ENCODE measurements at places on chromosomes 7 and 10.

DNA sequence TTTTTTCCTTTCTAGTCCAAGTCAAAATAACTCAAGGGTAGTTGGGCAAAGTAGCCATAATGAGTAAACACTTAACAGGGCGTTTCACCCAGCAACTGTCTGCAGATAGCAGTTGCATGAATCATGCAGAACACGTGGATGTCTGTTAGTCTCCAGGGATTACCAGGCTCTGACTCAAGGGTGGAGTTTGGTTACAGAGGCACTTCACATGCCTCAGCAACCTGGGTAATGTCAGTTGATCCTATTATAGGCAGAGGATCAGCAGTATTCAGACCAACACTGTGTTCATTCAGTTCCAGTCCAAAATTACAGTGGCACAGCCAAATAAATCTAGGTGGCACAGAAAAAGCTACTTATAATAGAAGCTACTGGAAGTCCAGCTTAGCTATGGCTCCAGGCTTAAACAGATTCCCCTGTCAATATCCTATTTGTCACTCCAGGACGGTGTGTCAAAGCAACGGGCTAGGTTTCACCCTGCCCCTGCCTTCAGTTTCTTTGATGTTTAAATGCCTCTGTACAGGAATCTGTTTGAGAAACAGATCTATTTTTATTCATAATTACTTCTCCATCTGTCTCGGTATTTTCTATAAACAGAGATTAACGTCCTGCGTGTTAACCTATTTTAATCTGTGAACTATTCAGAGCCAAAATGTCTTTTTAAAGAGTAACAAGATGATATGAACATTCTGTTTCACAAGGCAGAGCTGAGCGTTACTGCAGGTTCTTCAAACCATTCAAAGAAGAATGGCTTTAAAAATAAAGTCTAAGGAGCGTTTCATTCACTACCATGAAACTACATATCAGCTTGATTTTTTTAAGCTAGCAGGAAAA, 162.6 kb upstream of the AKR1E2 start:
- no peaks in the 10 kb centered on the region for H3K4me1 ChIP-seq
- H3K4me3 ChIP-seq: no peak overlapping the region
- H3K27ac ChIP-seq: no peak overlapping the region
- H3K27me3 ChIP-seq: peaks cover 14% of the 10 kb centered on the region
- no peaks in the 10 kb centered on the region for H3K36me3 ChIP-seq
- no peak for DNase-seq

GRCh38 chr7:68688416-68689086, 909.7 kb upstream of the AUTS2 start:
- H3K27me3 ChIP-seq: no peaks in the 10 kb centered on the region
- no peaks in the 10 kb centered on the region for H3K4me1 ChIP-seq
- no peak overlapping the region for H3K4me3 ChIP-seq
- H3K36me3 ChIP-seq: no peaks in the 10 kb centered on the region
- no peak overlapping the region for H3K27ac ChIP-seq
- DNase-seq: no peak

- H3K4me3 ChIP-seq: no peak overlapping the region
- no peak overlapping the region for H3K27ac ChIP-seq
- peaks cover 9% of the 10 kb centered on the region for H3K27me3 ChIP-seq
- H3K36me3 ChIP-seq: no peaks in the 10 kb centered on the region
These were observed 170.9 kb downstream of the PARD3 start for GRCh38 chr10:34644224-34644623.

GRCh38 chr10:80148166-80148805, 15.8 kb downstream of the PLAC9 start:
- H3K27me3 ChIP-seq: no peaks in the 10 kb centered on the region
- peak overlapping the region; percentile 7 for H3K27ac ChIP-seq
- peaks cover 12% of the 10 kb centered on the region for H3K36me3 ChIP-seq
- no peak for DNase-seq

GRCh38 chr10:26780793-26781601, 79.8 kb downstream of the ABI1 start:
- no peaks in the 10 kb centered on the region for H3K36me3 ChIP-seq
- peaks cover 75% of the 10 kb centered on the region for H3K4me1 ChIP-seq
- peak overlapping the region; percentile 54 for H3K4me3 ChIP-seq
- DNase-seq: no peak
- peak overlapping the region; percentile 80 for H3K27ac ChIP-seq

DNA sequence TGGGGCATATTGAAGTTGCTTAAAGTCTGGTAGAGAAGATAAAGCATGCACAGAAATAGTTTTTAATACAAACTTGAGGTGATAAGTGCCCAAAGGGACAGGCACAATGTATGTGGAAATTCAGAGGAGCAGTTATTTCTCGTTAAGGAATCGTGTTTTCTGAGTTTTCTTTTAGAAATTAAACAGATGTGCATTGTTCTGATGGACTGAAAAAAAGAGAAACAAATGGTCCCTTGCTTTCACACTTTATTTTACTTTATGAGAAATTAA, 45.6 kb downstream of the CNNM2 start:
- H3K4me1 ChIP-seq: no peaks in the 10 kb centered on the region
- no peaks in the 10 kb centered on the region for H3K27me3 ChIP-seq
- no peak for DNase-seq

- peaks cover 12% of the 10 kb centered on the region for H3K4me1 ChIP-seq
- H3K4me3 ChIP-seq: no peak overlapping the region
- H3K36me3 ChIP-seq: no peaks in the 10 kb centered on the region
- no peak for DNase-seq
- no peaks in the 10 kb centered on the region for H3K27me3 ChIP-seq
These were observed 190.2 kb downstream of the REEP3 start for GRCh38 chr10:63711361-63711760.

DNA sequence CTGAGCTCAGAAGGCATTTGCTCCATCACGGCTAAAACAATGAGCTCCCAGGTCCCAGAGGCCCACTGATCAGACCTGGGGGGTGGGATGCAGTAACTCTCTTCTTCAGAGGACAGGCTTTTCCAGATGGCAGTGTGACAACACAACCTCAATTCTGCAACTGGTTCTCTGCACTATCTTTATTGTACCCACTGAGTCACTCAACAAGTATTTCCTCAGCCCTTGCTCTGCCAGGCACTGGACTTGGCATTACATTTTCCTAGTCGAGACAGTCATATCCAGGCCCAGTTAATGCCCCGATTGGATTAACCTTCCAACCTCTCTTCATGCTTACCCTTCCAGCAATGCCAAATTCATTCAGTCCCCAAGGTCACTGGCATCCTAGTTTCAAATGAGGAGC, 72.6 kb downstream of the JAZF1 start:
- H3K4me3 ChIP-seq: no peak overlapping the region
- DNase-seq: no peak
- peaks cover 36% of the 10 kb centered on the region for H3K4me1 ChIP-seq
- H3K36me3 ChIP-seq: no peaks in the 10 kb centered on the region
- no peak overlapping the region for H3K27ac ChIP-seq

DNA sequence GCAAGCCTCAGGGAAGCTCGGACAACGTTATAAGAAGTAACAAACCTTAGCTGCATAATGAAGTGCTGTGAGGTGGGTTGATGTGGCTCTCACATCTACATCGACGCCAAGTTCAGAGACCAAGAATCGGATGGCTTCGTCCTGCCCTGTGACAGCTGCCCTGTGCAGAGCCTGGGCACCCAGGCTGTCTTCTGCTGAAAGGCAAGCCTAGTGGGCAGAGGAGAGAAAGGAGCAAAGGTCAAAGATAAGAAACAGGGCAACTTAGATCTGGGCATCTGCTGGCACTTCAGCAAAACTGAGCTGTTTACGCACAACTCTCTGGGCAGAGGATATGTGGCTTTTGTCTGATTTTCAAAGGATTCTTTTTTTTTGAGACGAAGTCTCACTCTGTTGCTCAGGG, 6.7 kb downstream of the ANKRD16 start:
- no peak overlapping the region for H3K27ac ChIP-seq
- no peak overlapping the region for H3K4me3 ChIP-seq
- no peak for DNase-seq

- H3K27me3 ChIP-seq: no peaks in the 10 kb centered on the region
- H3K27ac ChIP-seq: peak overlapping the region; percentile 70
- no peak for DNase-seq
- peaks cover 4% of the 10 kb centered on the region for H3K36me3 ChIP-seq
These were observed 156.5 kb upstream of the ITGB1 start for GRCh38 chr10:33114451-33114952.

- H3K27ac ChIP-seq: no peak overlapping the region
- H3K27me3 ChIP-seq: no peaks in the 10 kb centered on the region
- peaks cover 11% of the 10 kb centered on the region for H3K4me1 ChIP-seq
- H3K4me3 ChIP-seq: no peak overlapping the region
- peaks cover 22% of the 10 kb centered on the region for H3K36me3 ChIP-seq
These were observed 131.8 kb downstream of the RNF216 start for GRCh38 chr7:5649641-5650040.

- no peak for DNase-seq
- H3K27ac ChIP-seq: no peak overlapping the region
- no peak overlapping the region for H3K4me3 ChIP-seq
- H3K36me3 ChIP-seq: no peaks in the 10 kb centered on the region
- peaks cover 38% of the 10 kb centered on the region for H3K27me3 ChIP-seq
These were observed 31.0 kb upstream of the OPALIN start for GRCh38 chr10:96389785-96390184.
